ENCODE measurements at places on chromosomes 5 and 9. TPM values are rescaled to one million over a fixed set of nuclear protein-coding genes. Genes with fewer than 3 reads are reported as not detected.

OR1Q1 gene
- total RNA-seq, result not detected

PCDHB3 gene
- 0.17 TPM for total RNA-seq

WDR38 gene
- total RNA-seq, result not detected

TAL2 gene
- total RNA-seq, result not detected

CYFIP2 gene
- total RNA-seq, result not detected

PFN3 gene
- not detected for total RNA-seq

SLC27A6 gene
- total RNA-seq, result not detected

SEMA6A gene
- total RNA-seq, result not detected

ANGPTL2 gene
- not detected for total RNA-seq

FIBCD1 gene
- 4.1 TPM for total RNA-seq

PCDHGA2 gene
- 0.13 TPM for total RNA-seq

LCN9 gene
- total RNA-seq, result not detected

PCDHB11 gene
- not detected for total RNA-seq

ELOVL7 gene
- total RNA-seq, result 24.3 TPM

SLC9A3 gene
- 5.6 TPM for total RNA-seq

FLT4 gene
- not detected for total RNA-seq

IRX2 gene
- not detected for total RNA-seq

RFESD gene
- 5.0 TPM for total RNA-seq

PCDHA7 gene
- not detected for total RNA-seq
